ENCODE measurements at places on chromosomes 12 and 14.
A peak's percentile ranks its signal among the peaks of the same experiment; 100 is the strongest.

DNA sequence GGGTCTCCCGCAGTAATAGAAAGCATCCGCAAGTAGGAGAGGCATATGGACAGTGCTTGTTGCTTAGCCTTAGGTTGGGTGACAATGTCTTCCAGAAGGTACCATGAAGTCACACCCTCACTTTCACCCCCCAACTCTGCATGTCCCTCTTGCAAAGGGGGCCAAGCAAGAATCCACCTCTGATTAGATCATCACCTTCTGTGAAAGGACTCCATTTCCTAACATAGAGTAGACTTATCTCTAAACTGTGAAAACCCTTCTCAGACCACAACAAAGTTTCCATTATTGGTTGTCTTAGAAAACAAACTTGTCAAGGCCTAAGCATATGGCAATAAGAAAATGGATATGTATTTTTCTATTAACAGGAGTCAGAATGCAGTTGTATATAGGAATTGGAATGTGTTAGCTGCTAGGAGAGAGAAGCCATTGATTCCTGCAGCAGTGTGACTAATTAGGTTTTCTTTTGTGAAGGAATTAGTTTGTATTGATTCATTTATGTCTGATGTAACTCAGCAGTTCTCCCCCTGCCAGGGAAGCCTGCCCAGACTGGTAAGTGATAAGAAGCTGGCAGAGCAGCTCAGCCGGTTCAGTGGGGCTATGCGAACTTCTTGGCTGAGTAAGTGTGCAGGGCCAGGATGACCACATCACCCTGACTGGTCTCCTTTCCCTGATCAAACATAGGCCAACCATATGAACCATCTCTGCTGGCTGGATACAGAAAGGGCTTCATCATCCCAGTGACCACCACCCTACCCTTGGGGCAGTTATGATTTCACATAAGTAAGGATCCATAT, 107.3 kb upstream of the CCDC196 start:
- no peak for DNase-seq

GRCh38 chr14:35414365-35414764, 9.8 kb upstream of the NFKBIA start:
- no peak for DNase-seq

DNA sequence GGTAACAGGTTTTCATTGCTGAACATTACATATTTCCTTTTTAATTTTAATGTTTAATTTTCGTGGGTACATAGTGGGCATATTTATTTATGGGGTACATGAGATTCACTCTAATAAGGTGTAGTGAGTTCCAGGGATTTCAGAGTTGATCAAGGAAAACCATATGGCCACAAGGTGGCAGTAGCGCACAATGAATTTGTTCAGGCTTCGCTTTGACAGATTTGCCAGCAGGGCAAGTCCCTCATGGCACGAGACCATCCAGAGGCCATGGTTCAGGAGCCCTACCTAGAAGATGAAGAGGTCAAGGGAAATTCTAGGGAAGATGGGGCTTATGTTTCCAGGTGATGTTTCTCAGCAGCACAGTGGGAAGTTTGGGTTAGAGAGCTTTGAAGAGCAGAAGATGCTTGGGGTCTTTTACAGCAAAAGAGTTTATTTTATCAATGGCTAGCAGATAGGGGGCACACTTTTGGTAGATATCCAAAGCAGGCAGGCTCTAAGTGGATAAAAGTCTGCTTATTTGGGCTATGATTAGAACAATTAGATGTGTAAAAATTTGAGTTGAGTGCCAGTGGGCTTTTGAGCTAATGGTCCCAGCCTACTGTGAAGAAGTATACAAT, 1004.4 kb downstream of the AACS start:
- DNase-seq, result no peak

DNA sequence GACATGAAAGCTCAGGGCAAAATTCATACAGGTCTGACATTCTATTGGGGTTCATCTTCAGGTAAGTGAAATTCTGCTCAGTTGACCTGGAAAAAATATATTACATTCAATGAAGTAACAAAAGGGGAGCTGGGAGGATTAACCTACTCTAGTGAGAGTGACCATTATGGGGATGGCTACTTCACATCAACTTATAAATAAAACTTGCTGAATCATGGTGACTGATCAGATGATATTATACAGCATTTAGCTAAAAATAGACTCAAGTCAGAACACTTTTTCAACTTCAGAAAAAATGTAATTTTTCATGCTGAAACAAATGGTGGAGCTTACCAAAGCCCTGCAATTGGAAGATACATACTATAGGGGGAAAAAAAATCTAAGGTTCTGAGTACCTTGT, 800.2 kb downstream of the FSCB start:
- DNase-seq, result no peak

- DNase-seq, result no peak
Observed at GRCh38 chr12:21248679-21249078, 86.0 kb downstream of the SLCO1A2 start.

DNA sequence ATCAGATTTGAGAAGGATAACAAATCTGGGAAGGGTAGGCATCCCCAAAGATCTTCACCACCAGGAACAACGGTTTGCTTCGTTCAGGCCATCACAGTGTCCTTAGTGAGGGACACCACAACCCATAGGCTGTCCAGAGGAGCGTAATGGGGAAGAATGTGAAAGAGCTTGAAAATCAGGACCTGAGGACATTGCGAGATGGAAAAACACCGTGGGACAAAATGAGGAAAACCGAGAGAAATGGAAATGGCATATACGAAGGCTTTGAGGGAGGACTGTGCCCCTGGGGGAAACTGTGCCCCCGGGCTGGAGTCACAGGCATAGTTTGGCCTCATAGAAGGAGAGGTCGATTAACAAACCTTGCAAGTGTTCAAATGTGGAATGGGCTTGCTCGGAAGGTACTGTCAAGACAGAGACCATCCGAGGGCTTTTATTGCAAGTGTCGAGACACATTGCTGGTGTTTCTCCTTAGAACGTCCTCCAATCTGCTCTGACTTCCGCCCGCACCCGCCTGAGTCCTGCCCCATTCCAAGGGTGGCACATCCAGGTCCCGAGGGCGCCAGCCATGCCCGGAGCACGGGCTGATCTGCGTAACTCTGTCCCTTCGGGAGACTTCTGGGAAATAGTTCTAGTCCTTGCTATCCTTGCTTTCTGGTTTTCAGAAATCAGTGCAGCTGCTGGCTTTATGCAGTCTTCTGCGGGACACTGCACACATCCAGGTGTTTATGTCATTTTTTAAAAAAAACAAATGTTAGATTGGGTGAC, 885 bp upstream of the PALS1 start:
- peak; percentile 15 for DNase-seq

GRCh38 chr12:130832561-130833209, 6.4 kb downstream of the STX2 start:
- DNase-seq, result no peak

Data from T follicular helper cell (primary cell).